ENCODE measurements at places on chromosomes 6 and 20.

- DNase-seq = no peak
Observed at GRCh38 chr20:63079971-63080370, 73.2 kb upstream of the BHLHE23 start.

- DNase-seq = no peak
Observed at GRCh38 chr6:25295651-25296050, 16.5 kb downstream of the CARMIL1 start.

GRCh38 chr6:131281471-131282270, 146.4 kb downstream of the AKAP7 start:
- DNase-seq = peak; percentile 79

DNA sequence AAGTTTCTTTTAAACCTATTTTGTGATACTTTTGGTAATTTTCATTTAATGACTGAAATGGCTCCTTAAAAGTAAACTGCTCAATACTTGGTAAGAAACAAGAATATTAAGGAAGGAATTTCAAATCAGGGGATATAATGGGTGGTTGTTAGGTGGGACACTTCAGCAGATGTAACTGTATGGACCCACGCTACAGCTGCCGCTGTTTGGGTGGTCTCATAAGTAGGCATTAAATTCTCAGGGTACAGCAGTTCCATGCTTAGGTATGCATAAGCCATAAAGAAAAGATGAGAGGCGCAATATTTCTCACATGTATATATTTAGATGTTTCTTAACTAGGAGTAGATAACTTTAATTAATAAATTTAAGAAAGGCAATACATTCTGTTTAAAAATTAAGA, 35.0 kb downstream of the COL19A1 start:
- no peak for DNase-seq

GRCh38 chr6:95423331-95423730, 154.0 kb upstream of the MANEA start:
- DNase-seq = no peak

DNA sequence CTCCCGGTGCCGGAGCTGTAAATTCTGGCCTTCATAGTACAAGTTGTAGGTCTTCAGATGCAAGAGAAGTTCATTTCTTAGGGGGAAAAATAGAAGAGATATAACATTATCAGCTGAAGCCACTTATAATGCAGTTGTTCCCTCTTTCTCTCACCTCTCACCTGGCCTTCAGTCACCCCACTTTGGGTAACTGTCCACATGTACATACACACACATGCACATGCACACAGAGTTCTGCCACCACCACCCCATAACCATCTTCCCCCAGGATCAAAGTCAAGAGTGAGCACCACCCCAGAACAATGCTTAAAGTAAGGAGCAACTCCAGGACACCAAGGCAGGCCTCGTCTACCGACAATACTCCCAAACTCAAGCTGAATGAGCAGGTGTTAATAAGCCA, 76.3 kb downstream of the PRND start:
- no peak for DNase-seq

DNA sequence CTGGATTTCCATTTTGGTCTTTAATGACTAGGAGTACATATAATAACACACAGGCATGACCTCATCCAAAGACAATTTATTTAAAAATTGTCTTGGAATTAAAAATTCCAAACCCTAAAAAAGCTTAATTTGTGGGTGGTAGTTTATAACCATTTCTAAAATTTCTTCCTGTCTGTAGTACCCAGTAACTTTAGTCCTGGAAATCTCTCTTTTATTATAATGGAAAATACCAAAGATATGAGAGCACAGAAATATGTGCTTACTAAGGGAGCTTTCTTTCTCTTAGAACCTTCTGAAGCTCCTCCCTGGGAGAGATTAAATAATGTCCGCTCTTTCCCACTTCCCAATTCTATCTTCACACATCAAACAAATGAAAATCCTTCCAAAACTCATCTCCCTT, 70.5 kb upstream of the PRL start:
- no peak for DNase-seq

- no peak for DNase-seq
Observed at GRCh38 chr20:16864069-16864468, 115.9 kb downstream of the OTOR start.

DNA sequence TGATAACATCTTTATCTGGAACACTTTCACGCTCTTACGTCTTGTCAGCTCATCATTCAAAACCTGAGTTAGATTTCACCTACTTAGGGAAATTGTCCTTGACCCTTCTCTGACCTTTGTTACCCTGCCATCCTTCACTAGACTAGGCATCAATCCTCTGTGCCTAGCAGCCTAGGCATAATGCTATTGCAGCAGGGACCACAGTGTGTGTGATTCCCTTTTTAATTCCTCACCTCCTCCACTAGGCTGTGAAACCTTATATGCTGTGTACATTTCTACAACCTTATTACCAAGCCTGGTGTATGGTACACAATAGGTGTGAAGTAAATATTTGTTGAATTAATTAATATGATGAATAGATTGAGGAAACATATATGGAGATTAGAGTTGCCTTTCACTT, 66.7 kb upstream of the DEFB112 start:
- no peak for DNase-seq

- DNase-seq = no peak
Observed at GRCh38 chr6:150345781-150346180, 23.0 kb upstream of the IYD start.

- DNase-seq = no peak
Observed at GRCh38 chr20:2708073-2708415, 15.5 kb downstream of the EBF4 start.

DNA sequence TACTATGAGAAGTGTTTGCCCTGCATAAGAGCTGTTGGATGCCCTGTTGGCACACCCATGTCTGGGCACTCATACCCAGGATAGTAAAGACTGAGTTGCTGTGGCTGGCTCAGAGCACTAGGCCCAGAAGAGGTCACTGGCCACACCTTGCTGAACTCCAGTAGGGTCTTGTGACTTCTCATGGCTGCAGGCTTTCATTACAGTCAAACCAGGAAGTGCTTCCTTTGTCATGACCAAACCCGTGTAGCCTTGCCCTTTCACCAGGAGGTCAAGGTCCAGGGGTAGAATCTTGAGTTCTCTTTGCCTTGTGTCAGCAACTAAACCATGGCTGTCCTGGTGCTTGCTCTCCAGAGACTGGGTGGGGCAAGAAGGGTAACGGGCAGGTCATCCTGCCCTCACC, 49.5 kb downstream of the CD164 start:
- DNase-seq = no peak

GRCh38 chr6:118712969-118713368, 61.6 kb upstream of the CEP85L start:
- DNase-seq = peak; percentile 24

DNA sequence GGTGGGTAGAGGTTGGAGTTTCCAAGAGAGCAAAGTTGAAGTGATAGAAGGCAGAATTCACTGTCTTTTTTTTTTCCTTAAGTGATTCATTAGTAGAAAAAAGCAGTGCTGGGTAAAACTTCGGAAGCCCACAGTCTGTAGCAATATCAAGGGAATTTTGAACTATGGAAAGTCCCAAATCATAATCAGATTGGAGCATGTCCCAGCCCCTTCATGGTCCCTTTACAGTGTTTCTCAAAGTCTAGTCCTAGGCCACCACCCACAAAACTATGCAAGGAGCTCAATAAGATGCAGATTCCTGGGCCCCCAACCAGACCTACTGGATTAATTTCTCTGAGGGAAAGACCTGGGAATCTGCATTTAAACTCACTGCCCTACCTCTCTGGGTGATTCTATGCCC, 22.6 kb downstream of the NEDD9 start:
- DNase-seq = peak; percentile 42

DNA sequence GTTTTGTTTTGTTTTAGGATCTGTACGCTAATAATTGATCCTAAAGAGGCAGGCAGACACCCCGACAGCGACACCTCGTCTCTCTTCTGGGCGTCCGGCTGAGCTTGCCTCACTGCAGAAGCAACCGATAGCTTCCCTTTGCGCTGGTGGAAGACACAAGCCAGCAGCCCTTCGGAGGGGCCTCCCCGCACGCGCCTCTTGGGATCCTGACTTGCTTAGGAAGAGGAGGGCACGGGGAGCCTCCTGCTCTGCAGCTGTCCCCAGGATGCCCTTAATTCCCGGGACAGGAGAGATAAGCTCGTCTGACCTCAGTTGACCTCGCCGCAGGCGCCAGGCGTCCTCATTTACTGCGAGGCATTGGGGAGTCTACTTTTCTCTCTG, 94.0 kb downstream of the CD83 start:
- DNase-seq = peak; percentile 31

GRCh38 chr6:165231581-165232561, 77.5 kb downstream of the C6orf118 start:
- no peak for DNase-seq

DNA sequence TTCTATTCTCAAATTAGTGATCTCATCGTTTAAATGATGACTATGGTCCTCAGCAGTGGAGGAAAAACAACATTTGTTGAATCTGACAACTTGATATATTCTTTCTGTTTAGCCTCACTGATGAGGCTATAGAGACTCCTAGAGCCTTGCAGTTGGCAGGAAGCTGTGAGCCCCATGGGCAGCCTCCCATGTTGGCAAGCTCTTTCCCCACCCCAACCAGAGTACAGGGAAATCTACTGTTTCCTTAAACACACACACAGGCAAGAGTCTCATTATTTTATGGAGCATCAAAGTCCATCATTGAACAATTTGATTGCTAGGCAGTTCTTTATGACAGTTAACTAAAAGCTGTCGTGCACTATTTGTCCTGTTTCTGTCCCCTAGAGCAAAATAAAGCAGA, 498.2 kb upstream of the CITED2 start:
- DNase-seq = peak; percentile 59

DNA sequence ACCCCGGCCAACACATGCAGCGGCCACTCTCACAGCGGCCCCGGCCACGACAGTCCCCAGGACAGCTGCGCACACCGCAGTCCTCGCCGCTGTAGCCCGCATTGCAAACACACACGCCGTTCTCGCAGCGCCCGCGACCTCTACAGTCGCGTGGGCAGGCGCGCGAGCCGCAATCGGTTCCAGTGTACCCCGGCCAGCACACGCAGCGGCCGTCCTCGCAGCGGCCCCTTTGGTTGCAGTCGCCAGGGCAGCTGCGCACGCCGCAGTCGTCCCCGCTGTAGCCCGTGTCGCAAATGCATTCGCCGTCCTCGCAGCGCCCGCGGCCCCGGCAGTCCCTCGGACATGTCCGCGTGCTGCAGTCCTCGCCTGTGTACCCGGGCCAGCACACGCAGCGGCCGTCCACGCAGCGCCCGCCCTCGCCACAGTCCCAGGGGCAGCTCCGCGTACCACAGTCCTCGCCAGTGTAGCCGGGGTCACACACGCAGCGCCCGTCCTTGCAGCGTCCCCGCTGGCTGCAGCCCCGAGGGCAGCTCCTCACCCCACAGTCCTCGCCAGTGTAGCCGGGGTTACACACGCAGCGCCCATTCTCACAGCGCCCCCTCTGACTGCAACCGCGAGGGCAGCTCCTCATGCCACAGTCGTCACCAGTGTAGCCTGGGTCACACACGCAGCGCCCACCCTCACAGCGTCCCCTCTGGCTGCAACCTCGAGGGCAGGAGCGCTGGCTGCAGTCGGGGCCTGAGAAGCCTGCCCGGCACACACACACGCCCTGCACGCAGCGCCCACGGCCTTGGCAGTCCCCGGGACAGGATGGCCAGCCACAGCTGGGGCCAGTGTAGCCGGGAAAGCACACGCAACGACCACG, 12.5 kb downstream of the TNXB start:
- no peak for DNase-seq

- DNase-seq = no peak
Observed at GRCh38 chr20:51064137-51064536, 41.2 kb upstream of the KCNG1 start.

Measured in lung microvascular endothelial cell (primary cell).